Right atrium auricular region (tissue), 2 donors: ENCODE measurements at places on chromosomes 12 and 14. TPM values are rescaled to one million over a fixed set of nuclear protein-coding genes. Genes with fewer than 3 reads are reported as not detected.
A peak's percentile ranks its signal among the peaks of the same experiment; 100 is the strongest.

- H3K36me3 ChIP-seq = peaks cover 23% of the 10 kb centered on the region
- no peak for DNase-seq
- H3K27ac ChIP-seq = no peak overlapping the region
- H3K4me3 ChIP-seq = no peak overlapping the region
Measured at GRCh38 chr12:27751386-27752047, 28.5 kb upstream of the KLHL42 start.

DNA sequence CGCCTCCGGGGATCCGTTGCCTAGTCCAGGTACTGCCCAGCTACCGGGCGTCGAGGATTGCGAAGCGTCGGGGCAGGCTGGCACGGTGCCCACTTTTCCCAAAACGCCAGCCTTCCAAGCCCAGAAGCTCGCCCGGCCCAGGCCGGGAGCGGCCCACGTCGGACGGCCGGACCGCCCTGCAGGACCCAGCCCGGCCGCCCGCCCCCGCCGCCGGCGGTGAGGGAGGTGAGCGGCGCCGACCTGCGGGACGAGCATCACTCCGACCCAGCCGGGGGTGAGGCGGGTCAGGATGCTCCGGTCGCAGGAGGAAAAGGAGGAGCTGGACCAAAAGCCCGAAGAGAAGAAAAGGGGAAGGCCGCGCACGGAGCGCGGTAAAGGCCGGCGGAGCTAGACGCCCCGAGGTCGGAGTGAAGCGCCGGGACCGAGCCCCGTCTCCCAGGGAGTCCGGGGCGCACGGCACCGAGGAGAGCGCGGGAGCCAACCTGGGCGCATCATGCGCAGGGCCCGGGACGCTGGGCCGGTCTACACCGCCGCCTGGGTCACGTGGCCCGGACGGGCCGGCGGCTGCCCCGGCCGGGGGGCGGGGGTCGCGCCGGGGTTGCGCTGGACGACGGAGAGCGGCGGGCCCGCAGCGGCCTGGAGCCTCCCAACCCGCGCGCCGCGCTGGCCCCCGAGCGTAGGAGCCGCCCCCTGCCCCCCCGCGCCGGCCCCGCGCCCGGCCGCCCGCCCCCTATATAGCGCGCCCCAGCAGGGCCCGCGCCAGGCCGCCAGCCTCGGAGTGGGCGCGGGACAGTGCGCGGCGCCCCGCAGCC is at the start of gene AQP5:
AQP5 (plus strand) TSS at position 762 of the 812 bp plus-strand sequence. CDS start 146 bp downstream, outside the sequence.
- no peak for DNase-seq
- peak within 1 kb of the TSS; percentile 30 for H3K4me3 ChIP-seq
- no peaks in the 10 kb centered on the region for H3K27me3 ChIP-seq
- H3K36me3 ChIP-seq = no peaks in the 10 kb centered on the region
- H3K4me1 ChIP-seq = peaks cover 33% of the 10 kb centered on the region

GRCh38 chr12:94208622-94208966 is 60.2 kb downstream of the PLXNC1 start:
- H3K27ac ChIP-seq = peak overlapping the region; percentile 72
- H3K4me3 ChIP-seq = no peak overlapping the region
- no peaks in the 10 kb centered on the region for H3K4me1 ChIP-seq
- DNase-seq = no peak
- no peaks in the 10 kb centered on the region for H3K27me3 ChIP-seq

Gene OR5AU1
- total RNA-seq = not detected

DNA sequence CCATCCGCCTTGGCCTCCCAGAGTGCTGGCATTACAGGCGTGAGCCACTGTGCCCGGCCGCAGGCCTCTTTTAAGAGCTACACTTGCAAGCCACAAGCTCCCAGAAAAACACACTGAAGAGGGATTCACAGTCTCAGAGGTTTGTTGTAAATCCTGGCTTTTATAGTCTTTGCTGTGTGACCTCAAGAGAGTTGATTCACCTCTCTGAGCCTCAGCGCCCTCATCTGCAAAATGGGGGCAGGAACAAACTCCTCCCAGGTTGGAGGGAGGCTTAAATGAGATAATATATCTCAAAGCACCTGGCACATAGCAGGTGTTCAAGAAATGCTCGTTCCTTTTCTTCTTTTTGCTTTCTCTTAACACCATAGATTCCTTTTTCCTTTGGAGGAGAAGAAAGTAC is 3.9 kb upstream of the TCHP start:
- no peaks in the 10 kb centered on the region for H3K27me3 ChIP-seq
- no peaks in the 10 kb centered on the region for H3K4me1 ChIP-seq

Gene TSHR
- not detected for total RNA-seq

DNA sequence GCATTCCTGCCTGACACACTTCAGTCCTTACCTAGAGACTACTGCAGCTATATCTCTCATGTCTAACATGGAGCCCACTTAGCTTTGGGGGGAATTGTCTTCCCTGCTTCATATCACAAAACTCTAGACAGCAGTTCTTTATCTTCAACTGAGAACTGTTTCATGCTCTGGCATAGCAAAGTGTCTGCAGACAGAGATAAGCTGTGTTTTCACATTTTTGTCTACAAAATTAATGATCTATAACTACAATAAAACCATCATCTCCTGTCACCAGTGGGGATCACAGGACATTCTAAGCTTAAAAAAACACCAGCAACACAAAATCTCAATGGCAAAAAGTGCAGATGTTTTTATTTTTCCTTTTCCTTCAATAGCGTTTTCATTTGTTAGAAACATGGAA is 137.1 kb upstream of the VRK1 start:
- H3K4me1 ChIP-seq = no peaks in the 10 kb centered on the region
- H3K27me3 ChIP-seq = no peaks in the 10 kb centered on the region
- DNase-seq = no peak
- H3K4me3 ChIP-seq = no peak overlapping the region
- H3K36me3 ChIP-seq = no peaks in the 10 kb centered on the region
- no peak overlapping the region for H3K27ac ChIP-seq

GRCh38 chr14:23443411-23443812 is 8.0 kb upstream of the MYH7 start:
- no peaks in the 10 kb centered on the region for H3K36me3 ChIP-seq
- H3K27me3 ChIP-seq = no peaks in the 10 kb centered on the region
- peak overlapping the region; percentile 26 for H3K4me3 ChIP-seq
- peak overlapping the region; percentile 92 for H3K27ac ChIP-seq
- peak; percentile 70 for DNase-seq

Gene KRT75
- not detected for total RNA-seq

Gene PIK3C2G
- not detected for total RNA-seq

DNA sequence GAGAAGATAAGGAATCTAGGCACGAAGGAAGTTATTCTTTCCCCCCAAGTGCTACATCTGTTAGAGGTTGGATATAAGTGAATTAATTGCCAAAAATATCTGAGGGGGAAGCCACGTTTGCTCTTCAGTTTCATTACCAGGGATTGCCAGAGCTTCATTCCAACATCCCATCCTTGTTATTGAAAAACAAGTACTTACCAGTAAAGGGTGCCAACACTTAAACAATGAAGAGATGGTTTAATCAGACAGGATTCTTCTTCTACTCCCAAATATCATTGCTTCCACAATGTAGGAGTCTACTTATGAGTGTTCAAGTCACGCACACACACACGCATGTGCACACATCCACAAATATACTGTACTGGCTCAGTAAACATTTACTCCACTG is 312.4 kb downstream of the RPAP3 start:
- H3K27me3 ChIP-seq = no peaks in the 10 kb centered on the region
- H3K27ac ChIP-seq = no peak overlapping the region
- H3K4me3 ChIP-seq = no peak overlapping the region
- H3K36me3 ChIP-seq = no peaks in the 10 kb centered on the region
- DNase-seq = no peak

DNA sequence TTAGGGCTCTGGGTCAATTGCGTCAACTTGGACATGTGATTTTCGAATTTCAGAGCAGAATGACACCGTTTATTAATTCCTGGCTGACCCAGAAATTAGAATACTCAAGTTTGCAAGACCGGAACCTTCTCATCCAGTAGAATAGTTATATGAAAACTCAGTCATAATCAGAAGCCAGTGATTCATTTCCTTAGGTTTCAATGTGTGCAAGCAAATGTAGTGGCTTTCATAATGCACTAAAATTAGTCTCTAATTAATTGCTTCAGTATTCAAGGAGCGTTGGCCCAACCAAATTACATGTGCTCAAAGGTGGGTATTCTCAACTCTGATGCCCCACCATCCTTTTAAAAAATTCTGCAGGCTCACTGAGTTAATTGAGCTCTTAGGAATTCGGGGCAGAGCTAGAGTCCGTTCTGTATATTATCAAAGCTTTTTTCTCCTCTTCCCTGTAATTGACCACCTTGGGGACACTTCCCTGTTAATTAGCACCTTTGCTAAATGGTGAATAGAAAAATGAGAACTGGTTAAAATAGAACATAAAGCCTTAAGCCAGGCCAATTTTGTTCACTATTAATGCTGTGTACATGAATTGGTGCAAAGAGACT is 55.4 kb downstream of the DAO start:
- H3K27ac ChIP-seq = no peak overlapping the region
- H3K4me1 ChIP-seq = no peaks in the 10 kb centered on the region
- H3K4me3 ChIP-seq = no peak overlapping the region
- no peaks in the 10 kb centered on the region for H3K27me3 ChIP-seq
- DNase-seq = no peak

- H3K4me3 ChIP-seq = no peak overlapping the region
- no peaks in the 10 kb centered on the region for H3K36me3 ChIP-seq
- no peaks in the 10 kb centered on the region for H3K27me3 ChIP-seq
Measured at GRCh38 chr12:124162151-124163110, 132.5 kb upstream of the RFLNA start.

DNA sequence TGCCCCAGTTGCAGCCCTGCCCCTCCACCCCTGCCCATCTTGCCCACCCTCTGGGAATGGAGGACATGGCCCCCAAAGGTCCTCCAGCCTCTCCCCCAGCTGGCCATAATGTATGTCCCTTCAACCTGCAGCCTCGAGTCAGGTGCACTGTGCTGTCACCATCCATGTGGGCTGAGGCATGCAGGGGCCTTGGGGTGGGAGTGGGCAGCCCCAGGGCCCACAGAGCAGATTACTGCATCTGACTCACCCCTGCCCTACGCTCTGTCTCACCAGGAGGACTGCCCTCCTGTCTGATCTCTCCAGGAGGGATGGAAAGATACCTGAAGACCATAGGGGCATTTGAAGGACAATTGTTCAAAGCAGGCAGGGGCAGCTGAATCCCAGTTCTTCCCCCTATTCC is 13.3 kb downstream of the SYNDIG1L start:
- no peak overlapping the region for H3K27ac ChIP-seq
- no peak overlapping the region for H3K4me3 ChIP-seq
- no peak for DNase-seq
- H3K27me3 ChIP-seq = no peaks in the 10 kb centered on the region

DNA sequence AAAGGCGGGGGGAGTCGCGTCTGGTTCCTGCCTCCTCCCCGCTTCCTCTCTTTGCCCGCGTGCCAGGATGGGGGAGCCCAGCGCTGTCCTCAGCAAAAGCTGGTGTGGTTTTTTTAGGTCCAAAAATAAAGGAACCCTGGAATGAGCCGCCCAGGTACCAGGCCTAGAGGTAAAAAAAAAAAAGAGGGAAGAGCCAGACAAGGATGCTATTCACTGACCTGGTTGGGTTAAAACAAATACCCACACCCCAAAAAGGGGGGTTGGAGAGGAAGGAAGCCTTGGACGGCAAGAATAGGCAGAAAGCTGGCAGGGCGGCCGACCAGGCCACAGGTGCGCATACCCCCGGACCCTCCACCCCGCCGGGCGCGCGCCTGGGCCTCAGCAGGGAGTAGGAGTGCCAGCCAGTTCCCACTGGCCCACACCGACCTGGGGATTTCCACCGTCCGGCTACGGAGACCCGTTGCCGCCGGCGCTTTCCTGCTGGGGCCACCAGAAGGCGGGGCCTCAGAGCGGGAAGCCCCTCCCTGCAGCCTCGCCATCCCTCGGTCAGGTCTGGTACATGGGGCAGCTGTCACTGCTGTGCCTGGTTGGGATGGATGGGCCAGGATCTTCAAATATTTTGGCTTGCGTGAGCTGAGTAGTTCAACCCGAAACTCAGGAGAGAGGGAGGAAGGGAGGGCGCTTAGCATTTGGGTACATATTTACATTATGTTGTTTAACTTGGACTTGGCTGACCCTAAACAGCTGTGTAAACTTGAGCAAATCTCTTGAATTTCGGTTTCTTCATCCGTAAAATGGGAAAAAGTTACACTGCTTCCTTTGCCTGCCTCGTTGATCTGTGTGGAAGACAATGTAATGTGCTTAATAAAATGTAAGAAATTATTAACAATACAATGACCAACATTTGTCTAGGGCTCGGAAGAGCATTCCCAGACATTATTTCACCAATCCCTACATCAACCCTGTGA is 5.4 kb upstream of the IRF2BPL start:
- peak overlapping the region; percentile 43 for H3K4me3 ChIP-seq
- no peaks in the 10 kb centered on the region for H3K4me1 ChIP-seq
- peak overlapping the region; percentile 100 for H3K27ac ChIP-seq
- H3K36me3 ChIP-seq = no peaks in the 10 kb centered on the region
- no peaks in the 10 kb centered on the region for H3K27me3 ChIP-seq
